Type B pancreatic cell (in vitro differentiated cells): ENCODE measurements at places on chromosomes 5 and 9.

- no peak for DNase-seq
These were observed 101.3 kb downstream of the PHF2 start for GRCh38 chr9:93677641-93678136.

DNA sequence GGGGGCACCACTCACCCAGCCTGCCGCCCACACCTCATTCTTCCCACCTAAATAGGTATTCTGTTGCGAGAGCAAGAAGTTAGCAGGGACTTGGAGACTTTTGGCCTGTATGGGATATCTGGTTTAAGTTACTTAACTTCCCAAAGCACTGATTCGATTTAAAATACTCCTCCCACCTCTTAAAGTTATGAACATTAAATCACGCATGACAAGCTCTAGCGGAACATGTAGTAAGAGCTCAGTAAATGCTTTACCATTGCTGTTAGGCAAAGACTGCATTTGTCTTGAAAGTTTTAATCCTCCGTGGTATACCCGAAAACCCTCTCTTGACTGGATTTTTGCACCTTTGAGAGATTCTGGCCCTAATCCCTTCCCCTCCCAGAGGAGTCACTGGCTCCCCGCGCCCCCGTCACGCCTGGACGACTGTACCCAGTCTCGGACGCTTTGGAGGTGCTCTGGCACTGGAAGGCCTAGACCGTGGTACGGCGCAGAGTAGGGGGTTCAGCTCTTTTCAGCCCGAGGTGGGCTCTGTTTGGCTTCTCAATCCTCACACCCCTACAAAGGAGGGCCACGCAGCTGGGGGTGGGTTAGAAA, 4.4 kb downstream of the GDNF start:
- no peak for DNase-seq

DNA sequence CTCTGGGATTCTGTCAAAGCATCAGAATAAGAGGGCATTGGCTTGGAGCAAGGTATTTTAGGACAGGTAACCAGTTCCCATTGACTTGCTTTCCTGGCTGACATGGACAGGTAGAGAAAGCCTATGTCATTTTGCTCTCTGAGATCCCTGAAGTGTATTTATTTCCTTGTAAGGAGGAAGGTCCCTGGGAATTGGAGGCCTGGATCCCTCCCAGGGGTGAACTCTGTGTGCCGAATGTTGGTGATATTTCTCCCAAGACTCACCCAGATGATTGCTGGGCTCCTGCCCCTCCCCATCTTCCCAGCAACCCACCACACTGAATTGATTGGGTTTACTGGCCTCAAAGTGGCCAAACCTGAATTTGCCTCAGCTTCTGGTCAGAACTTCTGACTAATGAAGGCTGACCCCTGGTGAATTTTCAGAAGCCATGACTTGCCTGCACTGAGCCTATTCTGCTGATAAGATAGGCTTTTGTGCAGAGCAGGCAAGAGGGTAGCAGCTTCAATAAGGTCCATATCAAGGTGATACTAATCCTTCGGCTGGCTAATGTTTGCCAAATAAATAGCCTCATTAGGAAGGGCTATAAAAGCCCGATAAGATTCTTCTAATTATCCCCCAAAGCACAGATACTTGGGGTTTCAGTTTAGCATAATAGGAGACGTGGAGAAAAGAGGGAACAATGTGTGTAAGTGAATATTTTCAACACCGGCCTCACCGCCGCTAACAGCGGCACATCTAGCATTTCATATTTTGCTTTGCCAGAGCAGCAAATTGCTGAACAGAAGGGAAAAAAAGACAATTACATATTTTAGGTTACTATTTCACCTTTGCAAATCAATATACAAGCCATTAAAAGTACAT, 152.9 kb upstream of the PITX1 start:
- no peak for DNase-seq

DNA sequence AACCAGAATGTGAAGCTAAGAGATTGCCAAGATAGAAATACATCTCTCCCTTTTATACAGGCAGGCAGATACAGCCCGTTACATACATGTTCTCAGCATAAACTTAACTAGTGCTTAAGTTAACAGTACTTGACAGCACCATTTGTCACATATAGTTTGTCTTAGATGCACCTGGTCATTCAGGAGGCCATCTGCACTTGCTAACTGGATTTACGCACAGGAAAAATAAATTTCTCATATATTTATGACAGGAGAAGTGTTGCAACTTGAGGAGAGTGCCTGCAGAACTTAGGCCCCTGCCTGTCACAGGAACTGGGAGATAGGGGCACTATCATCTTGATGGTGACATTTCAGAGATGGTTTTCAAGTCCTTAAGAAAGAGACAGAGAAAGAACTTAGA, 1462.1 kb upstream of the CDH9 start:
- DNase-seq, result no peak

DNA sequence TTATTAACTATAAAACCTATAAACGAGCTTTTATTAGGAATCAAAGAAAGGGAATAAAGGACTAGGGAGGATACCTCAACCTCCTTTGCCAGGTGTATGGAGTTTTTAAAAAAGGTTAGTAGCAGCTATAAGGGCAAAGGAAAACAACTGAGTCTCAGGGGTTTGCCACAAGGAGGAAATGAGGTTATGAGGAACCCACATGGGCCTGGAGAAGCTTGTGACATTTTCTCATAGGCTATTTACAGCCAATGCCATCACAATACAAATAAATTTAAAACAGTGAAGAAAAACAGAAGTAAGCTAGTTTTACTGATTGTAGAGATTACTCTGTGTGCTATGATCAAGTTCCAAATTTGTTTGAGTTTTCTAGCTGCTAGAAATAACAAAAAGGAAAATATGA, 92.6 kb downstream of the CDKN2A start:
- DNase-seq, result no peak

GRCh38 chr9:90770927-90771326, 30.7 kb upstream of the SYK start:
- DNase-seq, result no peak

DNA sequence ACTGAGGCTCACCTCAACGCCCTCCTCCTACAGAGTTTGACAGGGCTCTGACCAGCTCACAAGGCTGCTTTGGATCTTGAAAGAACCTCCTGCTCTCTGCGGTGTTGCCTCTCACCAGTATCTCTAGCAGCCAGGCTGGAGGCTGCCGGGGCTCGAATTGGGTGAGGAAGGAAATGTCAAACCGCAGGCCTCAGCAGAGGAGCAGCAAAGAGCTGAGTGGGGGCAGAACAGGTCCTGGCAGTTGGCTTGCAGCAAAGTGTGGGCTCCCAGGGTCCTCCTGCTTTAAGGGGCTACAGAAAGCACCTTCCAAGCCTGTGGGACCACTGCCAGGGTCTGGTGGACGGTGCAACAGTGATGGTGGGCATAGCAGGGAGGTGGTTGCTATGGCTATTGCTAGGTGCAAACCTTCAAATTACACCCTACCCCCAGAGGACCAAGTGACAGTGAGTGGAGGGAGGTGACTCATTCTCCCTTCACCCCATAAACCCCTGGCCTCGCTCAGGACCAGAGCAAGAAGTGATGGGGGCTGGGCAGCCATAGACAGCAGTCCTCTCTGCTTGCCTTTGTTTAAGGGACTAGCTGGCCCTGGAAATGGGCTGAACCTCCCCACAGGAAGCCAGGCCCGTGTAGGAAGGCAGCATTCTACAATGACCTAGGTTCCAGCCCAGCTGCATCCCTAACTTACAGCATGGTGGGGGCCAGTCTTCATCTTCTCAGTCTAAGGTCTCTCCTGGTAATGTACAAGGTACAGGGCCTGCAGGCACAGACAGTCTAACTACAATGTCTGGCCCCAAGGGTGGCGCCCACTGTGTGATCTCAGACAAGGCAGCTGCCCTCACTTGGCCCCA, 18.7 kb downstream of the LCP2 start:
- DNase-seq, result no peak

- DNase-seq, result no peak
These were observed 20.9 kb downstream of the ANXA2R start for GRCh38 chr5:43019291-43019613.

- no peak for DNase-seq
These were observed 9.3 kb upstream of the TGFBR1 start for GRCh38 chr9:99095565-99095964.
